ENCODE measurements at places on chromosomes 11 and 22.

DNA sequence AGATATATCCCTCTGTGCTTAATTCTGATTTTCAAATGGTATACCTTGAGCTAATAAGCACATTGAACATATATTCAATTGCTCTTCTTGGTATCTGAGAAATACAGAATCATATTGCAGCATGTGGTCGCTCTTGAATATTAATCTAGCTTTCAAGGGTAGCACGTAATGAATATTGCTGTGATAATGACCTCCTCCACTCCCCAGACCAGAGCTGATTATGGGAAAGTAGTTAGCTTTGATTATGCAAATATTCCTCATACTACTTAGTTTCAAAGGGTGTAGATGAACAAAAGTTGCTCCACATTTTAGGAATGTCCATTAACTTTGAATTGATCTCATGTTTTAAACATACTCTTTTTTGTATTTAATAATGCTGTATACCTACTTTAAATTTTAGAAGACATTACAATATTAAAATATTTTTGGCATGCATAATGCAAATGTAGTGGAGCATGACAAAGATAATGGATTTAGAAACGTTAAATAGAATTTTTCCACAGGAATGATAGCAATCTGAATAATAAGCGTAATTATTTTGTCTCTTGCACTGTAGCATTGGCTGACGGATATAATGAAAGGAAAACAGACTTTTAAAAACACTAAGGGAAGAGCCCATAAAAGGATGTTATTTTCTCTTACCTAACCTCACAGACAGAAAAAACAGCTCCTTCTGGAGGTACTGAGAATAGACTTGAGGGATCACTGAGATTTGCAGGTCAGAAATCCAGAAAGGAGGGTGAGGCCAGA lies 27.2 kb downstream of the KBTBD3 start:
- DNase-seq: no peak

GRCh38 chr11:253160-253885 lies 16.5 kb downstream of the PSMD13 start:
- DNase-seq: no peak

GRCh38 chr11:46351148-46351547 lies 3.9 kb downstream of the DGKZ start:
- DNase-seq: no peak

DNA sequence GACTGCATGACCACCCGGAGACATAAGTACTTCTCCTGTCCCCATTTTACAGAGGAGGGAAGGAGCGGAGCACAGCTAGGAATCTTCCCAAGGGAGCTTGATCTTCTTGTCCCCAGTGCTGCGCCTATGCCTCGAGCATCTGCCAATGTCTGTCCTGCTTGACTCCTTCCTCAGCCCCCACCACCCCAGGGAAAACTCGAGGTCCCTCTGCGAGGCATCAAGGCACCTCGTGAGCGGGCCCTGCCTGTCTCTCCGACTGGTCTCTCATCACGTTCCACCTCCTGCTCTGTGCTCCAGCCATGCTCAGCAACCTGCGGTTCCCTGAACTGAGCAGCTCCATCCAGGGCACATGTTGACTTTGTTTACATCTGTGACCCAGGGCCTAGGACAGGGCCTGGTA lies 2.5 kb downstream of the NCF4 start:
- DNase-seq: no peak

DNA sequence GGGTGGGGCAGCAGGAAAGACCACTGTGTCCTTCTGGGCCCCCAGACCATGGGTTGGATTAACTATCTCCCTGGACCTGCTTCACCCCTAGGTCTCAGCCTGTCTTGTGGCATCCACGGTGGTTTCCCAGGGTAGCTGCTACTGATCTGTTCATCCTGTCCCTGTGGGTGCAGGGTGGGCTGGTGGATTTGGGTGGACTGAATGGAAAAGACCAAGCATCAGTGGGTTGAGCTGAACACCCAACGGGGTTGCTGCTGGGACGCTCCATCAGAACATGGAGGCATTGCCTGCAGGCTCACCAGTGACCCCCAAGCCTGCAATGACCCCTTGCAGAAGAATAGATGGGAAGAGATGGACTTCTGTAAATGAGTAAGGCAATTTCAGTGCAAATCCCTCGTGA lies 812.1 kb downstream of the TBC1D22A start:
- no peak for DNase-seq

DNA sequence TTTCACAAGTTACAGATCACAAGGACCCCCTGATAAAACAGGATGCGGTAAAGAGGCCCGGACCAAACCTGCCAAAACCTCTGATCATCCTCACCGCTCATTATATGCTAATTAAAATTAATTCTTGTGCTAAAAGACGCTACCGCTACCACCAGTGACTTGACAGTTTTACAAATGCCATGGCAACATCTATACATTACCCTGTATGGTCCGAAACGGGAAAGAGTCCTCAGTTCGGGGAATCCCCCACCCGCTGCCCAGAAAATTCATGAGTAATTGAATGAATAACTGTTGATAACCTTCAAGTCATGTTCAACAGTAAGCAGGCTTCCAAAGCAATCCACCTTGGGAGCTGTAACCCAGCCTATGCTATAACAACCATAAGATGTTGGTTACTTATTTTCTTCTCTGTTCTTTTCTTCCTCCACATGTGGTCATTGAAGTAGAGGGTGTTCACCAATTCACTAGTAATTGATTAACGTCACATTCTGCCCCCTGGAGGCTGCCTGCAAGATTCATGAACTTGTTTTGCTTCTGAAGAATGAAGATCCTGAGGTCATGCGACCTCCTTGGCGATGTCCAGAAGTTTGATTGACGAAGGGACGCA lies 20.6 kb downstream of the APOBEC3H start:
- DNase-seq: peak; percentile 54

DNA sequence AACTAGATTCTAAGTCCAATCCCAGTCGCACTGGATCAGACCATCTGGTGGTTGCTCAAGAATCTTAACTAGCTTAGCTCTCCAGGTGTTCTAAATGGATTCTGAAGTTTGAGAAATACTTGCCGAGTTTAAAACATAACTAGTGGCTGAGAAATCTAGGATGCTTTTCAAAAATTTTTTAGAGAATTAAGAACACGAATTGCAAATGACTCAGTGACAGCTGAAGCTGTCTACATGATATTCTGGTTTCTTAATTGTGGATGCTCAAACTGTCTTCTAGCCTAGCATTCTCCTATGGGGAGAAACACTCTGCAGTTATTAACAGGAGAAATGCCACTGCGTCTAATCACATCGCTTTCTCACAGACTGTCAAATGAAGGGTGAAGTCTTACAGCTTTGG lies 20.2 kb upstream of the TP53AIP1 start:
- DNase-seq: no peak

DNA sequence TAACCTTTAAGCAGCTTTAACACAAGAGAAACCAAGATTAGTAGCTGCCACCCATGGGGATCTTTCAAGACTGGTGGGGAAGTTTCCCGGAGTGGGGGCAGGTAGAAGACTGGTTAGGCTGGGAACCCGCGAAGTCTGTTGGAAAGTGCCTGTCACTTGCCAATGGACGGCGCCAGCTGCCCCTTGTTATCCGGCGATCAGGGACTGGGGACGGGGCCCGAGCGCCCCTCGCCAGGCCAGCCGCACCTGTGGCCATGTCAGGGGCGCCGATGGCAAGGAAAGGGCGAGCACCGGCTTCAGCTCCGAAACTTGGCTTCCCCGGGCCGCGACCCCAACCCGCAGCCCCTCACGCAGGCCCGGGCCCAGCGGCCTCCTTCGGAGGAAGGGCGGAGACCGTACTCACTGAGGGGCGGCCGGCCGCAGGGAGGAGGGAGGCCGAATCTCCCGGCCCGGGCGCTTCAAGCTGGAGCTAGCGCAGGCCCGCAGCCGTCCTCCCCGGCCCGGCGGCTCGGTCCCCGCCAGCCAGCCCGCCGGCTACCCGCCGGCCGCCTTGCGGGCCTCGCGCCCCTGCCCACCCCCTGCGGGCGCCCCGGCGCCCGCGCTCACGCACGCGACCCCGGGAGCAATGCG lies 539 bp downstream of the EIF4ENIF1 start:
- DNase-seq: peak; percentile 6

DNA sequence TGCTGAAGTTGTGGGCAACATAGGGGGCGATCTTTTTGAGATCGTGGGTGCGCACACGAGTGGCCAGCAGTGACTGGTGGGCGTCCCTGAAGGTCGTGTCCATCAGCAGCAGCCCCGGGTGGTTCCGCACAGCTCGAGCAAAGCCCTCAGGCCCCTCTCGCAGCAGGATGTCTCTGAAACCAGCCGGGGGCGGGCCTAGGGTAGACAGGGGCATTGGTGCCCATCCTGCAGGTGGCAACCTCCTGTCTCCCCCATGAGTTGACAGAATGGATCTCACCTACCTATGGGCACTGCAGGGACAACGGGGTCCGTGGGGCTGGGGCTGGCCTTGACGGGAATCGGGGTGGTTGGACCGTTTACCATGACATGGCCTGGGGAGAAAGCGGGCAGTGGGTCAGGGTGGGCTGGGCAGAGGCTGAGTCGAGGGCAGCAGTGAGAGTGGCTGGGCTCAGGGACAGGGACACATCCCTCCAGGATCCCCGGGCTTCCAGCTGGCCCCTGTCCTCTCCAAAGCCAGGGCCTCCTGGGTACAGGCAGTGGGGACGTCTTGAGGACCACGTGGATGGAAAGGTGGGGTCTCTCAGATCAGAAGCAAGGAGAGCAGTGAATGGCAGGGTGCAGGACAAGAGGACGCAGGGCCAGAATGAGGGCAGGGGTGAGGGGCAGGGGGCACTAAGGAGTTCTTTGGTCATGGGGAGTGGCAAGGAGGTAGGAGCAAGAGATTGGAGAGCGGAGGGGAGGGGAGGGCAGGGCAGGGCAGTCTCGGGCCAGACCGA lies 4.2 kb upstream of the LRFN4 start:
- no peak for DNase-seq

DNA sequence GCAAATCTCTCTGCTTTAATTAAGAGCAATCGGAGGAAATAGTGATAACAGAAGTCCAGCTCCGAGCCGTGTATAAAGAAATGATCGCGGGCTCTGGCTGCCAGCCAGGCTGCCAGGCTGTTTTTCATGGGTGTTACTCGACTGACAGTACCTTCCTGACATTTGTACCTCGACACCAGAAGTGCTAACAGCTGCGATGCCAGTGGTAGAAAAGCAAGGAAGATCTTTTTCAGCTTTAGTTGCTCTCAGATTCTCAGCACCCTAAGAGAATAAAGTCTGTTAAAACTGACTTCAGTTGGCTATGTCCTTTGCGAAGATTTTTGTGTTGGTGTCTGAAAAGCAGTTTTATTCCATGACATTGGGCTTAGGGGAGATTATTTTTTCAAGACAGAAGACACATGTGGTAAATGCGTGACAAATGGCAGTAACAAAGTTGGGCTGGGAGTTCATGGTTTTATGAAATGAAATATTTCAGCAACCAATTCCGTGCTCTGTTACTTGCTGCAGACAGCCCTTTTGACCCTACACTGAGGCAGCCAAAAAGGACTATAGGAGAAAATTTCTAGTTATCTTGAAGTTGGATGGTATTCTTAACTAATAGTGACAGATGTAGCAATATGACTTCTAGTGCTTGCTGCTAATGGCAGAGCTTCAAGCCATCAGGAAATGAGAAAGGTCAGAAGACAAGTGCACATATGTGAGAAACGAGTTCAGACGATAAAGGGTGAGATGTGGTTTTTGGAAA lies 296.2 kb downstream of the CNTN5 start:
- no peak for DNase-seq

DNA sequence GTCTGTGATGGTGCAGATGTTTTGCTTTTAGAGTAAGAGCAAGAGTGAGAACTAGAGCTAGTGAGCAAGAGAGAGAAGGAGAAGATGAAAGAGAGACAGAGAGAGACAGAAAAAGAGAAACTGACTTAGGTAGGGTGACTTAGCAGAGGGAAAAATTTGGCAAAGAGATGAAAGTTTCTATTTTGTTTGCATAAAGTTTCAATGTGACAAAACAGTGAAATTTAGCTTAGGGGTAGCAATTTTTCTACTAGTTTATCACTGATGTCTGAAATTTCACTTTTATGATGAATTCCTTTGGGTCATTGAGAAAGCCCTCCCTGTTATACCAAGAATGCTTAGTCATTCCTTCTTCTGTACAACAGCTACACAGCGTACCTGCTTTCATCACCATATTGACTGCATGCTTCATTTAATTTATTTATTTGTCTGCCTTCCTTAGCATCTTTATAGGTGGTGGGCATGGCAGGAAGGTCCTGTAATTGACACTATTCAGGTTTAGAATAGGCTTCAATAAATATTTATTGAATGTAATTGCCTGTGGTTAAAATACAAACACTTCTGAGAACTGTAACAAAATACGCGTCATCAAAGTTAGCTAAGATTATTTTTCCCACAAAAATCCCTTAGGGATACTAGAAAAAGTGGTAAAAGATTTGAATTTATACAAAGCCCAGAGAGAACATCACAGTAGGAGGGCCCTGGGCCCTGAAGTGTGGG lies 19.9 kb upstream of the CTSC start:
- no peak for DNase-seq

DNA sequence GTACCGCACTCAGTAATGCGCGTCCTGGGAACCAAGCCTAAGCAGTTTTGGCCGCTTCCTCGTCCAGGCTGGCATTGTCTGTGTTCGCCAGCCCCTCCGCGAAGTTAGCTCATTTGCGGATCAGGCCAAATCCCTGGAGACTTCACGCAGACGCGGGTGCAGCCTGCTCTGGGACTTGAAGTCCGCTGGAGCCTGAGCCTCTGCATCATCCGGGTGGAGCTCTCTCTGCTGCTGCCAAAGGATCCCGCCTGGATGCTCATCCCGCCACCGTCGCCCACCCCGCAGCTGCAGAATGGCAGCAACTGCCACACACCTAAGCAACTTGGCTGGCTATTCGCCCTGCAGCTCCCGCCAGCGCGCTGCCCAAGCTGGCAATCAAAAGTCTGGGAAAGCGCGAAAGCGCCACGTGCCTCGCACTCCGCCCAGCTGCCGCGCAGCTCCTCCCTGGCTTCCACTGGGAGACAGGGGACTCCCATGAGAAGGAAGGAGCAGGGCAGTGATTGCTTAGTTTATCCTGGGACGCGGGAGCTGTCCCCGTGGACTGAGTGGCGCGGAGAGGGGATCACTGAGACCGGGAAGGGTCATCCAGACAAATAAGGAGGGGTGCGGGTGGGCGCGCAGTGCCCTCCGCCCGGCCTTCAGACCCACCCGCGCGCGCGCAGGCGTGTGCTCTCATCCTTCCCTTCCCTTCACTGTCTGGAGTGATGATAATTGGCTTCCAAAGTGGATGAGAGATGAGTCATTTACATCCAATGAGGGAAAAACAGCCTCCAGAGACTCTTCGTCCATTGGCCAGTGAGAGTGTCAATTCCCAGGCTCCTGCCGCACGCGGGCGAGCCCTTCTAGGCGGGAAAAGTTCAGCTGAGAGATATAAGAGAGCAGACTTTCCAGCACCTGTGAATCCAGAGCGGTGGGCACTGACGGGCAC lies 23.2 kb upstream of the GLYATL1B start:
- no peak for DNase-seq
